ENCODE measurements at places on chromosomes 7 and 10. TPM values are rescaled to one million over a fixed set of nuclear protein-coding genes. Genes with fewer than 3 reads are reported as not detected.
A peak's percentile ranks its signal among the peaks of the same experiment; 100 is the strongest.

GRCh38 chr7:104791080-104791479, 222.9 kb upstream of the KMT2E start:
- DNase-seq, result no peak

- DNase-seq, result peak; percentile 96
These were observed at the start of gene ACTA2 for GRCh38 chr10:88952647-88953111. Gene ACTA2 (minus strand): TSS chr10:88952773. CDS start chr10:88948930, 3,843 bp downstream.

DNA sequence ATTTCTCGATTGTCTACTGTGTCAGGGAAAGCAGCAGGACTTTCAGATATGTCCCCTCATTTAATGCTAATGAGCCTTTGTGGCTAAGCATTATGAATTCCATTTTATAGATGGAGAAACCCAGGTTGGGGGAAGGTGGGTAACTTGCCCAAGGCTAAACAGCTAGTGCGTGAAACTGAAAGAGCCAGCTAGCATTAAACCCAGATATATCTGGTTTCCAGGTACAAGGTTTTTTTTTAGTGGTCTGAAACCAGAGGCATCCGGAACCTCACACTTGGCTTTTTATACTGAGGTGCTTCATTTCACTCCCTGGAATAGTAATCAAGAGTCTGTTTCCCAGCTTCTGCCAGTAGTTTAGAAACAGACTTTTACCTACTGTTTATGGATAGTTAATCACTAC, 694.8 kb downstream of the PHTF2 start:
- DNase-seq, result no peak

GRCh38 chr7:101017064-101017777, 2.7 kb upstream of the MUC17 start:
- DNase-seq, result peak; percentile 93

DNA sequence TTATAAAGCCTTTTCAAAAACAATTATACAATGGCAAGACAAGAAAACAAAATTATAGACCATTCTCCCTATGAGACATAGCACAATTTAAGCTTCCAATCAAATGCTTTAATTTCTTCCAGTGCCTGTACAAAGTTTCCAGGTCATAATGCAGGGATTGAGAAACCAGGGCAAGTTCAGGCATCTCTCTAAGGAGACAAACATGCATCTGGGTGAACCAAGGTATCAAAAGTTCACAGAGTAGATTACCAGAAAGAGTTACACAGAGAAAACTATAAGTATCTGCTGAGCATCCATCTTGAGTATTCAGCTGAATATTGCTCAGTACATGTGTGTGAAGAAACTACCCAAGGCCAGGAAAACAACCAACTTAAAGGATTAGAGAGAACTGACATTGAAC, 89.1 kb downstream of the COL28A1 start:
- DNase-seq, result no peak

- DNase-seq, result no peak
These were observed 91.1 kb downstream of the OR13A1 start for GRCh38 chr10:45224219-45224841.

GRCh38 chr10:131649617-131650016, 251.2 kb upstream of the PPP2R2D start:
- no peak for DNase-seq

GRCh38 chr7:64869121-64869725, 33.9 kb upstream of the ZNF273 start:
- DNase-seq, result no peak

DNA sequence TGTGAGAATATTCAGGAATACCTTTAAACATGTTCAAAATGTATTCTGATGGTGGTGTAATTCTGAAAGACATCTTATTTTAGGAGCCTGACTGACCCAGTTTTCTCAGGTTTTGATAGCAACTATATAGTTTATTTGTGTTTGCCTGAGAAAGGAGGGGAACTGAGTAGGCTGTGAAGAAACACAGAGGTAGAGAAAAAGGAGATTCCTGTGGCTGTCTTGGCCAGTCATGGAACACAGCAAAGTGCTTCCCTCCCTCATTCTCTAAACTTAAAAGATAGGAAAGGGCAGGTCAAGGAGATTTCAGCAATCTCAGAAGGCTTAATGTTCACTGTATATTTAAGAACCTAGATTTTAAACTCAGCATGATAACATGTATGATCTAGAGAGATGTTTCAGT, 43.5 kb downstream of the ZMYND11 start:
- DNase-seq, result peak; percentile 56

The ADARB2 gene
- not detected for total RNA-seq

The GRK5 gene
- total RNA-seq, result 26.2 TPM

Measured in umbilical cord (tissue), 2 donors.